ENCODE measurements at places on chromosomes 1 and 21.

DNA sequence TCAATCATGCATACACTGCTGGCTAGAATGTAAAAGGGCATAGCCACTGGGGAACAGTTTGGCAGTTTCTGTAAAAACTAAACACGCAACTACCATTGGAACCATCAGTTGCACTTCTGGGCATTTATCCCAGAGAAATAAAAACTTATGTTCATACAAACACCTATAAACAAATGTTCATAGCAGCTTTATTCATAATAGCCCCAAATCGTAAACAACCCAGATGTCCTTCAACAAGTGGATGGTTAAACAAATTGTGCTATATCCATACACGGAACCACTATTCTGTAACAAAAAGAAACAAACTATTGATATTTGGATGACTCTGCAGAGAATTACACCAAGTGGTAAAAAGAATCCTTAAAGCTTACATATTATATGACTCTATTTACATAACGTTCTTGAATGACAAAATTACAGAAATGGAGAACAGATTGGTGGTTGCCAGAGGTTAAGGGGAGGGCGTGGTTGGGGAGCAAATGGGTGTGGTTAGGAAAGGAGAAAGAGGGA, 22.8 kb downstream of the LACTBL1 start:
- DNase-seq, result no peak

DNA sequence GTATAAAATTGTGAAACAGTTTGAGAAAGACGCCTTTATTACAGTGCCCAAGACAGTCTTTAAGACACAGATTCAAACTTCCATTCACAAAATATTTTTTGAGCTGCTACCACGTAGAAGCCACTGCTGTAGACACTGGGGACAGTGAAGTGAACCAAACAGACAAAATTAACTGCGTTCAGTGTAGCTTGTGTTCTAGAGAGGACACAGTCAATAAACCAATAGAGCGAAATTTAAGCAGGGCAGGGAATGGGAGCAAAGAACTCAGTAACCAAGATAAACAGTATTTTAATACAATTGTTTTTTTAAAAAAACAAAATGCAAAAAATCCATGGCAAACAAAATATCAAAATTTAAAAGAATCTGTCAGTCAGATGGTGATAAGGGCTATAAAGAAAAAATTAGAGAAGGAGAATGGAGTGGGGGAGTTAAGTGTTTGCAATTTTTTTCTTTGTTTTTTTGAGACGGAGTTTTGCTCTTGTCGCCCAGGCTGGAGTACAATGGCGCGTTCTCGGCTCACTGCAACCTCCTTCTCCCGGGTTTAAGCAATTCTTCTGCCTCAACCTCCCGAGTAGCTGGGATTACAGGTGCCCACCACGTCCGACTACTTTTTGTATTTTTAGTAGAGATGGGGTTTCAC, 719 bp upstream of the PARS2 start:
- DNase-seq, result no peak

GRCh38 chr1:59408608-59409240, 111.8 kb downstream of the FGGY start:
- DNase-seq, result no peak

- no peak for DNase-seq
Measured at GRCh38 chr1:162822391-162823200, 32.1 kb downstream of the HSD17B7 start.

GRCh38 chr1:192775631-192776030, 33.2 kb upstream of the RGS2 start:
- no peak for DNase-seq

- DNase-seq, result no peak
Measured at GRCh38 chr1:225987491-225988316, 11.4 kb downstream of the SDE2 start.

- DNase-seq, result no peak
Measured at GRCh38 chr1:167635156-167635648, 5.2 kb downstream of the RCSD1 start.

GRCh38 chr1:39411526-39412478, 79.6 kb upstream of the BMP8A start:
- no peak for DNase-seq

GRCh38 chr1:9084906-9085305, 15.5 kb upstream of the SLC2A5 start:
- no peak for DNase-seq

DNA sequence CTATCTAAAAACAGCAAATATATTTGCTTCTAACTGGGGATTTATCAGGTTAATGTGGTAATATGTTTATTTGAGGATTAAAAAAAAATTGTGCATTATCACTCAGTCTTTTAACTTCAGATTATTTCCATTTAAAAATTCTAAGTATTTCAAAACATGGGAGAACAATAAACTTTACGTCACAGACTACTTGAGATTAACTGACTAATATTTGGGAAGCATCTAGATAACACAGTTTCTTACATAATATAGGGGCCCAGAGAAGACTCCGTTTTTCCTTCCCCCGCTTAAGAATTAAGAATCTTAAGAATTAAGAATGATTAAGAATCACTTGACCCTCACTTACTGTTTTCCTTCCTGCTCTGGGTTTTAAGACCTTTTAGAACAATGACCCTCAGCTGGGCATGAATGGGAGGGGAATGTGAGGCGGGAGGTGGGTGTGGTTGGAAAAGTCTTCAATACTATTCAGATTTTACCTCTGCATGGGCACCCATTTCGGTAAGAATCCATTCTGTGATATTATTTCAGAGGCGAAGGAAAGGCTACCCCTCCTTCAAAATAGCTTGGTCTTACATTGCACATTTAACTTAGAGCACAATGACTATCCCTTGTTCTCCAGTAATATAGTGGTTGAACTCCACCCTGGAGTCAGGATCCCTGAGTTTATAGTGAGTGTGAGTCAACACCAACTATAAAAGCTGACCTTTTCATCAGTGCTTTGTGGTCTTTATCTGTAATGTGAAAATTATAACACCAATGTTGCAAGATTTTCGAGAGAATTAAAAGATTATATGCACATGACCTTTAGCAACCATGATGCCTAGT, 821.3 kb downstream of the USP25 start:
- DNase-seq, result no peak

DNA sequence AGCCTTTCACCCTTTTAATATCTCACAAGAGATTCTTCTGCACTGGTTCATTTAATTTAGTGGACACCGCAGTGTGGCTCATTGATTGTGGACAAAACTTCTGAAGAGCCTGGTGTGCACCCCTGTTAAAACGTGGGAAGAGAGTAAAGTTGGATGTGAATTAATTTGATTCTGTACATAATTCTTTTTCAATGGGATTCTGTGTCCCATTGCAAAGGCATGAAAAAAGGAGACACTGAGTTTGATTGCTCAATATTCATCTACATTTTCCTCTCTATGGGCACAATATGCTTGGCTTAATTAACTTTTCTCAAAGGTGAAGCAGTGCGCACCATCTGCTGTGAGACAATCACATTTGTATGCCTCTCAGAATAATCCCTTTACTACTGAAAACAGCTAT, 95.1 kb downstream of the BARHL2 start:
- DNase-seq, result no peak

All from CD8-positive, alpha-beta memory T cell (primary cell).